ENCODE measurements at places on chromosomes 6 and 20. TPM values are rescaled to one million over a fixed set of nuclear protein-coding genes. Genes with fewer than 3 reads are reported as not detected.

- DNase-seq: no peak
These were observed at the start of gene SLC35F1 for GRCh38 chr6:117906958-117907600. TSS of gene SLC35F1 (plus strand) at chr6:117907264.

GRCh38 chr6:11514672-11515071 lies 22.9 kb upstream of the TMEM170B start:
- no peak for DNase-seq

DNA sequence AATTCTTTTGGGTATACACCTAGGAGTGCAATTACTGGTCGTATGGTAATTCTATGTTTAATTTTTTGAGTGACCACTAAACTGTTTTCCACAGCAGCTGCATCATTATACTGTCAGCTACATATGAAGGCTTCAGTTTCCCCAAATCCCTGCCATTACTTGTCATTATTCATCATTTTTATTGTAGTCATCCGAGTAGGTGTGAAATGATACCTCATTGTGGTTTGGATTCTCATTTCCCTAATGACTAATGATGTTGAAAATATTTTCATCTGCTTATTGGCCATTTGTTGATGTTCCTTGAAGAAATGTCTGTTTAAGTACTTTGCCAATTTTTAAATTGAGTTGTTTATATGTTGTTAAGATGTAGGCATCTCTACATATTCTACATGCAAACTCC lies 633.6 kb upstream of the IMPG1 start:
- DNase-seq: no peak

- DNase-seq: no peak
These were observed 45.7 kb upstream of the IRF4 start for GRCh38 chr6:345747-346385.

DNA sequence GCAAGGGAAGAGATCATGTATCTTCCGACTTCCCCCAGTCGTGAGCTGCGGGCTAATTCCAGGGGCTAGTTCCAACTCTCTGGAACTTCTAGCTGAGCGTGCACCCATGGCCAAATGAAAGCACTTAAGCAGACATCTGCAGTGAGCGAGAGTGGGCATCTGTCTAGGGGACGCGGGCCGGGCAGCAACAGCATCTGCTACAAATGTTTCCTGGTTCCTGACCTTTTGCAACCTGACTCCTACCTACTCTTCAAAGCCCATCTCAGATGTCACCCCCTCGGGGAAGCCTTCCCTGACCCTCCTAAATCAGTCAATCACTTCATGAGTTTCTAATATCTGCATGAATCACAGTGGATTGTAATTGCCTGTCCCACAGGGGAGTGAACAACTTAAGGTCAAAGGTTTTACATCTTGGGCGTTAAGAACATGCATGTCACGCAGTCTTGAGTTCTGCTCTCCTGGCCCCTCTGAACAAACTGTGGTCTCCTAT lies 141.9 kb downstream of the CEBPB start:
- DNase-seq: no peak

- DNase-seq: no peak
These were observed 118.2 kb downstream of the CD24 start for GRCh38 chr6:106856227-106856874.

NKX2-2 gene
- 0.11 TPM for total RNA-seq
